ENCODE measurements at places on chromosomes 16 and 17.
A peak's percentile ranks its signal among the peaks of the same experiment; 100 is the strongest.

- peak; percentile 18 for DNase-seq
These were observed 21.1 kb downstream of the STH start for GRCh38 chr17:46020023-46020761.

- no peak for DNase-seq
These were observed at the start of gene ASGR1 for GRCh38 chr17:7179317-7180254. Gene ASGR1 (minus strand): TSS chr17:7179370. CDS start chr17:7178563, 807 bp downstream.

GRCh38 chr17:63665527-63666214, 34.3 kb downstream of the LIMD2 start:
- no peak for DNase-seq

- peak; percentile 25 for DNase-seq
These were observed 674 bp downstream of the C17orf75 start for GRCh38 chr17:32341141-32341856.

GRCh38 chr17:54418467-54418866, 482.2 kb upstream of the TOM1L1 start:
- DNase-seq = no peak
